ENCODE measurements at places on chromosomes 2 and 18. TPM values are rescaled to one million over a fixed set of nuclear protein-coding genes. Genes with fewer than 3 reads are reported as not detected.
A peak's percentile ranks its signal among the peaks of the same experiment; 100 is the strongest.

NDC80 gene
- total RNA-seq = 38.5 TPM

ANKRD53 gene
- total RNA-seq = 0.28 TPM

DNA sequence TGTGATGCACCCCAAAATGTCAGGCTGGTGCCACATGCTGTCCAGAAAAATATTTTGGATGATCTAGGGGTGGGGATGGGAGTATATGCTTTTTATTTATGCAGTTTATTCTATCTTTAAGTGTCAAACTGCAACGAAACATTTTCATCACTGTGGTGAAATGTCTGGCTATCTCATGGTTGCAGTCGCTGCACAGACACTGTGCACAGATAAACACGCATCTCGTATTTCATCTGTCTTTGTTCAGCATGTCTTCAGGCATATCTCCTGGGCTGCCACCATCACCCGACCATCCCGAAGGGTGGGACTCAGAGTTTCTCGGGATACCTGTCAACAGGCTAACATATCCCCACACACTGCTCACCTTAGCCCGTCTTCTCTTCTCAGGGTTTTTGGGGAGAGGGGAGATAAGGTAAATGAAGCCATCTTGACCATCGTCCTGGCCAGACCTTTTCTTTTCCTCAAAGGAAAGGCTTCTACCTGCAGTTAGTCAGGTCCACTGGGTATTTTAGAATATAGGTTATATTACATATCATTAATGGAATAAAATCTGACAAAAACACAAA, 80.7 kb upstream of the NABP1 start:
- DNase-seq = no peak

- DNase-seq = peak; percentile 79
Observed at GRCh38 chr2:113390124-113390849, 47.2 kb upstream of the ZNG1B start.

- peak; percentile 47 for DNase-seq
Observed at GRCh38 chr2:208358758-208359631, 47.6 kb upstream of the PTH2R start.

- no peak for DNase-seq
Observed at GRCh38 chr2:123085484-123085883, 939.6 kb upstream of the CNTNAP5 start.

DNA sequence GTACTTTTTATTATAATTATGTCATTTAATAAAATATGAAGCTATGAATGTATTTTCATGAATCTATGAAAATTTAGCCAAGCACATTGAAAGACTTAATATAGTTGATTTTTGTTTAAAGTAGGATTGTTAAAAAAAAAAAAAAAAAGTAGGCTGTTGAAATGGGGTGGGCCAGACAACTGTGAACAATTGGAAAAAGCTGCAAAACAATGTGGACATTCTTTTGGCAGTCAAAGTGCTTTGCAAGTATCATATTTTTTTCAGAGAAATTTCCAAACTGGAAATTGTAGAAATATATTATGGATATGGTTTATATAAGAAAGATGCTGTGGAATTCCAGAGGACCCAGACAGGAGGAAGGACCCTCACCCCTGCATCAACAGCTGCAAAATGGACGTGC, 82.1 kb downstream of the ETAA1 start:
- no peak for DNase-seq

DNA sequence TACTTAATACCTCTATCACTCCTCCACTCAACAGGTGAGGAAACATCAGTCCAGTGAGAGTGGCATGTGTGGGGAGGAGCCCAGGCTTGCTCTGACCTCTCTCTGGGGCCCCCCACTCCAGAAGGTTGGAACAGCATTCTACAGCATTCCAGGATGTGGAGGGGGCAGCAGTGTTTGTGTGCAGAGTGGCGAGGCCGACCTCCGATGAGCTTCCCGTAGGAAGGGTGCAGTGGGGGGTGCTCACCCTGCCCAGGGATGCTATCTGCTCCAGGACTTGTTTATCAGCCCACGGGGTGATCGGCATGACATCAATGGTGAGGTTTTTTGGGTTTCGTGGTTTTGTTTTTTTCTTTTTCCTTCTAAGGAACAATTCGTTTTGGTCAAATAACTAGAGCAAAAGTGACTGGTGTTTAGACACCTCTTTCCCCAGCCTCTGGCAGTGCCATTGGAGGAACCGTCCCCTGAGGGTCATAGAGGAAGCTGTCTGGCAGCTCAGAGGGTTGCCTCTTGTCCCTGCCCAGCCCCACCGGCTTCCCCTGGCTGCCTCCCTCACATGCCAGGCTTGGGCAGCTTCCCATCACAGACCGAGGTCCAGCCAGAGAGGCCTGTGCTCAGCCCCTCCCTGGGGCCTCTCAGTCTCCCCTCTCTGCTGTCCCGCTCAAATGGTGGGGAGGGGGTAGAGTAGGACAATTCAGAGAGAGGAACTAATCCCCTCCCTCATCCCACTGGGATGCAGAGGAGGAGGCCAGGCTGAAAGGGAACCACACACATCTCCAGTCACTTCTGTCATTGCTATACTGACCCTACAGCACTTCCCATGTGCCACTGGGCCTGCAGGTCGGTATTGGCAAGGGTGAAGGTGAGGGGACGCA, 96.5 kb downstream of the ZFP36L2 start:
- DNase-seq = no peak

- no peak for DNase-seq
Observed at GRCh38 chr2:128304330-128304714, 14.3 kb downstream of the HS6ST1 start.
